ENCODE measurements at places on chromosomes 7 and 10.

DNA sequence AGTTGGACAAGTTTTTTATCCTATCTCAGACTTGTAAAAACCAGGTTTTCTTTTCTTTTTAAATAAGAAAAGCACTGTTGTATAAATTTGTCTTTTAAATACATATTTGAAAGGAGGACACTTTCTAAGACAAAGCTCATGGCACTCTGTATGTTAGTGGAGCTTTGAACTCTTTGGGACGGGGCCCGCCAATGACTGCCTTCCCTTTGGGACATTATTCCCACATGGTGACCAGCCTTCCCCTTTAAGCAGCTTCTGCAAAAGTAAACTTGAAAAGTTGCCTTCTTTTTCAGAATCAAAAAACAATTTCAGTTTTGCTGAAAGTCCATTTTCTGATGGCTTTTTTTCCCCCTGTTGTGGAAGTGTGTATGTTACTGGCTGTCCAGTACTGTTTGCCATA, 1.8 kb downstream of the CUX1 start:
- no peak for DNase-seq

DNA sequence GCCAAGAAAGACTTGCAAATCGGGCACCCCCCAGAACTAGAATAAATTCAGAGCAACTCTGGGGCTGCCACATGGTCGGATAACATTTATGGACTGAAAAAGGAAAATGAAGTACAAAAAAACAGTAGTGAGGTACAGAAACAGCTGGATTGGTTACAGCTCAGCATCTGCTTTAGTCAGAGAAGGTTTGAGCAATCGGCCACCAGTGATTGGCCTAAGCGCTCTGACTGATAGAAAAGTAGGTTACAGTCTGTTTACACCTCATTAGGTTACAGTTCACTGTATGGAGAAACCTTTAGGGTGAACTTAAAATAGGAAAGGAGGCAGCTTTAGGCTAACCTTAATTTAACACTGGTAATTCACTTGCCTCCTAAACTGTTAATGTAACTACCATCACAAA, 102.0 kb upstream of the DKK1 start:
- DNase-seq: no peak

DNA sequence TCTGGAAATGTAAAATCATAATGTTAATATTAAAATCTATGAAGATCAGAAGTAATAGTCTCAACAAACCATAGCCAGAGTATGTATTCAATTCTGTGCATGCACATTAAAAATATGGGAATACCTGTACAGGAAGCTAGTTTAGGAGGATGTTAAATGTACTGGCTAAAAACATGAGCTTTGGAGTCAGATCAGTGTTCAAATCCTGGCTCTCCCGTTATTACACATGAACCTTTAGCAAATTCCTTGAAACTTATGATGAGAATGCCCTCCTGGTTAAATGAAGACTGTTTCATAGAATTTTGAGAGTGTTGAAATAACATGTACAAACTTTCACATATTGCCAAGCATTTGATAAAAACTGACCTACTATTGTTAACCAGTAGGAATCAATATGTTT, 4.6 kb downstream of the ARL4A start:
- no peak for DNase-seq

- no peak for DNase-seq
These were observed 13.2 kb upstream of the ZNF862 start for GRCh38 chr7:149824748-149825566.

GRCh38 chr7:156438011-156438410, 202.6 kb upstream of the RNF32 start:
- DNase-seq: no peak

DNA sequence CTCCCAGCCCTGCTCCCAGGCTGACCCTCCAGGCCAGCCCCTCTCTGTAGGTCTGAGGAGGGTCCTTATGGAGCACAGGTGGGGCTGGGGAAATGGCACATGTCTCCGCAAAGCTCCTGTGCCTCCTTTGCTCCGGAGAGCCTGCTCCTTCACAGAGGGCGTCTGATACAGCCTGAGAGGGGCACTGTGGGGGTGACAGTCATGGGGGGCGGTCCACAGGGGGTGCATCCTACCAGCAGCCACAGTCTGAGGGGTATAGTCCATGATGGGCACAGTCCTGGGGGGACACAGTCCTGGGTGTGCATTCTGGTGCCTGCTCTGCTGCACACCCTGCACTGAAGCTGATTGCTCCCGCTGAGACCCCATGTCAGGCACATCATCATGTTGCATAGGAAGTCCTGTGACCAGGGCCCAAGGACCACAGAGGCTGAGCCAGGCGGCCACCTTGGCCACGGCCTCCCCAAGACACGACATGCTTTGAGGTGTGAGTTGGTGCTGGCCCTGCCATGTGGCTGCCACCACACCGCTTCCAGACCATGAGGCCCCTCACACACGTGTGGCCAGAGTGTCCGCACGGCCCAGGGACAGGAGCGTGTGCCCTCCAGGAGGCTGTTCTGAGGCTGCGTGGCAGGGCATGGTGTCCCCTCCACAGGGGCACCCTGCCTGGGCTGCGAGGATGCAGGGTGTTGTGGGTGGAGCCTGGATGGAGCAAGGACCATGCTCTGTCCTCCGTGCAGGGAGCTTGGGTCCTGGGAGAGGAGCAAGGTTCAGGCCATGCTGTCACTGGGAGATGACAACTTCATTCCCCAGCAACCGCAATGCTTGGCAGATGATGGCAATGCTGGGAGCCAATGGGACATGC, 59.2 kb downstream of the PWWP2B start:
- no peak for DNase-seq

DNA sequence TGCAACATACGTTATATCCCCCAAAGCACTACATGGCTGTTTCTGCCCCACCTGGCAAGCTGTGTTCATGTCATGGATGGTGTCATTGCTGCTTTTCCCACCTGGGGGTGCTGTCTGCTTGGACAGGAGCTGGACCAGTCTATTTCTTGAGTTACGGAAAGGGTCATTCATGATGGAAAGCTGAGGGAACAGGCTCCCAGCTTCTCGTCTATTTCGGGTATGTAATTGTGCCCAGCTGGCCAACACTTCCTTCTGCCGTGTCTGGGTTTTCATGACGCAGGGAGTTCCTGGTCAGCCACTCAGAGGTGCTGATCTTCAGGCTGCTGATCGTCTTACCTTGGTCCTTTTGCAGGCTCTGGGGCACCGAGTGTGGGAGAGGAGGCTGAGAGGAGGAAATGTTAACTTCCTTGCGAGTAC, 8.6 kb downstream of the BTBD16 start:
- DNase-seq: no peak

GRCh38 chr7:25777969-25778708, 373.9 kb upstream of the NFE2L3 start:
- no peak for DNase-seq

DNA sequence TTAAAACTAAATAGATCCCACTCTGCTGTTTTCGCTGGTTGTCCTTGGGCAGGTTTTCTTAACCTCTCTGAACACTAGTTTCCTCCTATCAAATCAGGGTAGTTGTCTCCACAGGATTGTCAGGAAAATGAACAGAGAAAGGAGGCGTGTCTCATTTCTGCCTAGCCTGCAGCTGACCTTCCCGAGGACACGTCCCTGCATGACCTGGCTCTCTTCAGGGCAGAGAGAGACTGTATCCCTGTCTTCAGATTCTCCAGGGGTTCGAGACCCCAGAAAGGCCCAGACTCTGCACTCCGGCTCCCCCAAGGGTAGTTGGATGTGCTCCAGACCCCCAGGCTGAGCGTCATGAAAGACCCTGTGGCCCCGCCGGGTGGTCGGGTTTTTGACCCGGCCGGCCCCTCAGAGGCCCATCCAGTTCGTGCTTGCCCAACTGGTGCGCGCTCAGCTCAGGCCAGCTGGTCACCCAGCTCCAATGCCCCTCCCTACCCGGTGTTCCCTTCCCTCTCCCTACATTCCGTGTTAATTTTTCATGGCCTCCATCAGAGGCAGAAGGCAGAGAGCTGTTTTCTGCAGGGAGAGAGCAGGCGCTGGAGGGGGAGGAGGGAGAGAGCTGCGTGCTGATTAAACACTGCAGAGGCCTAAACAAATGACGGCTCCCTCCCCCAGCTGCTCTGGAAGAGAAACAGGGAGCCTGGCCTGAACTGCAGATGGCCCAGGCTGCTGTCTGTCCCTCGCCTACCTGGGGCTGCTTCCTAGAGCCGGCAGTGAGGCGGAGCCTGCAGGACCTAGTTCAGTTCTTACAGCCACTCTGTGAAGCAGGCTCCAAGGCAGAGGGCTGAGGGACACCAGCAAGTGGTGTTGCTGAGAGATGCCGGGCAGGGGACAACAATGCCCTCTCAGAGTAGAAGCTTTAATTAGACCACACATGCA, 86.2 kb upstream of the PPIF start:
- no peak for DNase-seq

GRCh38 chr10:76353237-76353851, 921.9 kb downstream of the LRMDA start:
- DNase-seq: no peak

DNA sequence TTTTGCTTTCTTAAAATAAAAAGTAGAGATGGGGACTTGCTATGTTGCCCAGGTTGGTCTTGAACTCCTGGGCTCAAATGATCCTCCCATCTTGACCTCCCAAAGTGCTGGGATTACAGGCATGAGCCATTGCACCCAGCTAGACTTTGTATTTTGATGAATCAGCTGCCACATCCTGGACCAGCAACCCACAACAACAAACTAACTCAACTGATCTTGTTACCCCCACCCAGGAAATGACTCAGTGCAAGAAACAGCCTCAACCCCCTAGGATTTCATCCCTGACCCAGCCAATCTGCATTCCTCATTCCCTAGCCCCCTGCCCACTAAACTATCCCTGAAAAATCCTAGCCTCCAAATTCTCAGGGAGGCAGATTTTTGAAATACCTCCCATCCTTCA, 123.8 kb downstream of the IPMK start:
- no peak for DNase-seq

GRCh38 chr7:134804854-134805253, 25.4 kb downstream of the CALD1 start:
- no peak for DNase-seq

- DNase-seq: no peak
These were observed 200.6 kb downstream of the TWIST1 start for GRCh38 chr7:18916826-18917225.

GRCh38 chr10:119373294-119374102, 166.1 kb downstream of the GRK5 start:
- DNase-seq: no peak

GRCh38 chr10:3425261-3425660, 252.7 kb upstream of the PITRM1 start:
- DNase-seq: no peak

DNA sequence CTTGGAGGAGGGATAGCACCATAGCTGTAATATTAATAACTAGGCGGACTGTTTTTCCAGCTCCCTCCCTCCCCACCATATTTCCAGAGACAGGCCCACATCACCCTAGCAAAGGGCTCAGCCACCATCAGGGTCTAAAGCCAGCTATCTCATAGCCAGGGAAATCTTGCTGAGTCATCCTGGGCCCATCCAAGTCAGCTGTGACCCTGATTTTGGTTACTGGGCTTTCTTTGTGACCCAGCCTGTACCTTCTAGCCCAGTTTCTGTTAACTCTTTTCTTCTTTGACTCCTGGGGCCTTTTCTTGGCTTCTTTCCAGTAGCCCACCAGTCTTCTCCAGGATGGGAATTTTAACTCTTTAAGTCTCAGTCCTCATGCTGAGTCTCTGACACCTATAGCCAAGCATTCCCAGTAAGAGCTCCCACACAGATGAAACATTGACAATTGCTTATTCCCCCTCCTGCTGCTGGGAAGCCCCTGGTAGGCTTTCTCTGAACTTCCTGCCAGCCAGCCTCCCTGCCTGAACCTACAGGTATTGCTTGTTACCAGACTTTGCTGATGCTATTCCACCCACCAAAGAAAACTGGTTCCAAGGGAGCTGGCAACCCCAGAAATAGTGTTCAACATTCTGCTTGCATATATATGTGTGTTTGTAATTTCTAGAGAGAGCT, 34.8 kb upstream of the ADO start:
- DNase-seq: no peak

GRCh38 chr10:13019280-13019679, 17.8 kb upstream of the CCDC3 start:
- DNase-seq: no peak

GRCh38 chr10:52883996-52884871, 111.7 kb upstream of the MBL2 start:
- DNase-seq: no peak

GRCh38 chr7:51324206-51324898, 7.7 kb upstream of the COBL start:
- DNase-seq: no peak

DNA sequence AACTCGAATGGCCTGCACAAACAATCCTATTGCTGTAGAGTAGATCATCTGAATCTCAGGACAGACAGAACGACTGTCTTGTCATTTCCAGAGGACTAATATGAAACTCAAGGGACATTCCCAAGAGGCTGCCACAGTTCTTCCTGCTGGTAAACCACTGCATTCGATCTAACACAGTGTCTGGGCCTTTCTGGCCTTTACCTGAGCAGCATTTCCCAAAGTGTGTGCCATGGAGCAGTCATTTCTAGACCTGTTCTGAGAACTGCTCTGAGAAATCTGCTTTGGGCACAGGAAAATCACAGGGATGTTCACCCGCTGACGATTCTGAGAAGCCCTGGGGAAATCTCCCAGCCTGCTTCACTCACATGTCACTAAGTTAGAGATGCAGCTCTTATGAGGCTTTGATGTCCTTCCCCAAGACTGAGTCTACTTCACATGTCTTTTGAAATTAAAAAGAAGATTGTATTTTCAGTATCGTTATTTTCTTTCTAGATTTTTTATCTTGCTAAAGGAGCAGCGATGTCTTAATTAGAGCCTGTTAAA, 18.4 kb downstream of the GPNMB start:
- DNase-seq: no peak

GRCh38 chr7:135994466-135995205, 17.5 kb upstream of the MTPN start:
- no peak for DNase-seq

DNA sequence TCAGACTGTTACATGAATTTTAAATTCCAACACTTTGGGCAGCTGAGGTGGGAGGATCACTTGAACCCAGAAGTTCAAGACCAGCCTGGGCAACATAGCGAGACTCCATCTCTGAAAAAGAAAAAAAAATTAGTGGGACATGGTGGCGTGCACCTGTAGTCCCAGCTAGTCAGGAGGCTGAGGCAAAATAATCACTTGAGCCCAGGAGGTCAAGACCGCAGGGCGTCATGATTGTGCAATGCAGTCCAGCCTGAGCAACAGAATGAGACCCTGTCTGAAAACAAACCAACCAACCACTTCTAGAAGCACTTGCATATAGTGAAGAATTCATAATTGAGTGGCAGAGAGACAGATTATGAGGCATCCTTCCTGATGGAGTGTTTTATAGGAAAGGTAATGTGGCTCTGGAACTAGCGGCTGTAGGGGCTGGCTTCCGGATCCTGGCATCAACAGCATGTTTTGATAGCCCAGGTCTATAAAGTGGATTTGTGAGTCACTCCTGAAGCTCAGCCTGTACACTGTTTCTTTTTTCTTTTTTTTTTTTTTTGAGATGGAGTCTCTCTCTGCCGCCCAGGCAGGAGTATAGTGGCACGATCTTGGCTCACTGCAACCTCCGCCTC, 40.3 kb upstream of the RSBN1L start:
- no peak for DNase-seq

GRCh38 chr7:133560900-133561299, 308.0 kb downstream of the EXOC4 start:
- no peak for DNase-seq

DNA sequence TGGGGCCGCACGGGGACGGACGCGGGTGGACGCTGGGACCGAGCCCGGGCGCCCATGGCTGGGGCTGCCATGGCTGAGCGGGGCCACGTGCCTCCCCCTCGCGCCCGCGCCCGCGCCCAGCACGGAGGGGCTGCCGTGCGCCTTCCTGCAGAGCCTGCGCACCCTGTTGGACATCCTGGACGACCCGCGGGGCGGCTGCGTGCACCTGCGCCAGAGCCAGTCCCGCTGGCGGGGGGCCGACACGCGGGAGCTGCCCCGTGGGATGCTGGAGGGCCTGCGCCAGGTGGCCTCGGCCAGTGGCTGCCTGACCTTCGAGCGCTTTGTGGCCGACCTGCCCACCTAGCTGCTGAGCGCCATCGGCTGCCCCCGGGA, 72.5 kb upstream of the KCTD7 start:
- DNase-seq: no peak
